ENCODE measurements at places on chromosomes 2 and 18.
A peak's percentile ranks its signal among the peaks of the same experiment; 100 is the strongest.

DNA sequence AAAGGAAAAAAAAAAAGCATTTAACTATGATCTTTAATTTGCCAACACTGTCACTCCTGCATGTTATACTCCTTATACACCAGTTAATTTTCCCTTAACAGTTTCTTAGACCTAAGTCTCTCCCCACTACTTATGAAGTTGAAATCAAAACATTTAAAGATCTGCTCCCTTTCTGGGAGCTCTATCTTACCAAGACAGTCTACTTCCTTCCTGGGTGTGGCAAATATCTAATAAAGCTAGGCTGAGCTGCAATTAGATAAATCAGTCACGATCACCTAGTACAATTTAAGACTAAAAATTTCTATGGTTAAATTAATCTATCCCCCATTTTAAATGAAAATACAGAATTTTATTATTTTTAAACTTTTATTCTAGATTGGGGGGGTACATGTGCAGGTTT lies 33.4 kb downstream of the PUM2 start:
- no peak for DNase-seq

- DNase-seq = peak; percentile 49
Observed at GRCh38 chr2:144201868-144202468, 318.0 kb downstream of the ZEB2 start.

DNA sequence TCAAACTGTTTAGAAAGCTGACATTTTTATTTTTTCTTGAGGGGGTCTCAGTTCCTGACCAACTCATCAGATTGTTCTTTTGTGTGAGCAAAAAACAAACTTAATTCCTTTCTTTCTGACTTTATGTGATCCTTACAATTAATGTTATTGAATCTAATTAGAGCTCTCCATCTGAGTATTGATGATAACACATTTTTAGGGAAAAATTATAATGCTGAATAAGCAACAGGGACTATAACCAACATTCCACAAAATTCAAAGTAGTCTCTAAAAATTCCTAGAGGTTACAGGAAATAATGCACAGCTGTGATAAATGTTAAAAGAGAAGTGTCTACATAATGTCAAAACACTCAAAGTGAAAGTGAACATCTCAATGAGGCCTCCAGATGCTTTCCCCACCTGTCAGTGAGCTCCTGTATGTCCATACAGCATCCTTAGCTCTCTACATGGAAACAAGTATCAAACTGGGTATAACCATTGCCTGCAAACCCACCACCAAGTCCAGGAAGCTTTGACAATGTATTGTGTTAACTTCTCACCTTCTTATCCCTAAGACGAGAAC lies 786.0 kb upstream of the SLC39A10 start:
- no peak for DNase-seq

- no peak for DNase-seq
Observed at GRCh38 chr18:73961804-73962203, 185.8 kb downstream of the FBXO15 start.

- DNase-seq = no peak
Observed at GRCh38 chr18:25876330-25876948, 214.0 kb downstream of the SS18 start.

- DNase-seq = peak; percentile 92
Observed at GRCh38 chr2:33158482-33159003, 211.8 kb downstream of the LTBP1 start.

GRCh38 chr2:6694555-6694954 lies 171.2 kb downstream of the CMPK2 start:
- DNase-seq = no peak

- no peak for DNase-seq
Observed at GRCh38 chr2:41393621-41394020, 654.2 kb upstream of the PKDCC start.

GRCh38 chr2:241559323-241560161 lies 997 bp downstream of the BOK start:
- DNase-seq = peak; percentile 41

- peak; percentile 46 for DNase-seq
Observed at GRCh38 chr2:234841321-234842015, 110.3 kb upstream of the SH3BP4 start.
